ENCODE measurements at places on chromosomes 5 and 9.

DNA sequence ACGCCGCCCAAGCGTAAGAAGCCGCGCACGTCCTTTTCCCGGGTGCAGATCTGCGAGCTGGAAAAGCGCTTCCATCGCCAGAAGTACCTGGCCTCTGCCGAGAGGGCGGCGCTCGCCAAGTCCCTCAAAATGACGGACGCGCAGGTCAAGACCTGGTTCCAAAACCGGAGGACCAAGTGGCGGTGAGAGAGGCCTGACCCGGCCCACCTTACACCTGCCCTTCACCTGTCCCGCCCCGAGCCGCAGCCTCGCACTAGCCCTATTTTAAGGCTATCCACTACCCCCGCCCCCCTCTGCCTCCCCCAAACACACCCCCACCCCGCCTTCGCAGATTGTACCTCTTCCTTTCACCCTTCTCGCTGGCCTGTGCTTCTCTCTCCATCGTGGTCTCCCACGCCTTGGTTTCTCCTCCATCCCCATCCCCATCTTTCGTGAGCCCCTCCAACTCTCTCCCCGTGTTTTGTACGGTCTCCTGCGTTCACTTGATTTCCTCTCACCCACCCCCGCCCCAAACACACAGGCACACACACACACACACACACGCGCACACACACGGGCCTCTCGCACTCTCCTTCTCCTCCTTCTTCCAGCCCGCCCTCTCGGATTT is 1.3 kb downstream of the TLX3 start:
- H3K36me3 ChIP-seq, result no peaks in the 10 kb centered on the region
- H3K4me1 ChIP-seq, result peaks cover 54% of the 10 kb centered on the region
- DNase-seq, result no peak
- peaks cover 99% of the 10 kb centered on the region for H3K27me3 ChIP-seq

- H3K4me3 ChIP-seq, result no peak overlapping the region
- no peak overlapping the region for H3K27ac ChIP-seq
- DNase-seq, result no peak
- H3K27me3 ChIP-seq, result no peaks in the 10 kb centered on the region
- H3K36me3 ChIP-seq, result no peaks in the 10 kb centered on the region
These were observed 138.7 kb upstream of the EFNA5 start for GRCh38 chr5:107809201-107810034.

GRCh38 chr5:111963555-111963954 is 206.6 kb upstream of the NREP start:
- H3K27ac ChIP-seq, result no peak overlapping the region
- no peaks in the 10 kb centered on the region for H3K36me3 ChIP-seq
- DNase-seq, result no peak
- no peak overlapping the region for H3K4me3 ChIP-seq
- no peaks in the 10 kb centered on the region for H3K4me1 ChIP-seq

DNA sequence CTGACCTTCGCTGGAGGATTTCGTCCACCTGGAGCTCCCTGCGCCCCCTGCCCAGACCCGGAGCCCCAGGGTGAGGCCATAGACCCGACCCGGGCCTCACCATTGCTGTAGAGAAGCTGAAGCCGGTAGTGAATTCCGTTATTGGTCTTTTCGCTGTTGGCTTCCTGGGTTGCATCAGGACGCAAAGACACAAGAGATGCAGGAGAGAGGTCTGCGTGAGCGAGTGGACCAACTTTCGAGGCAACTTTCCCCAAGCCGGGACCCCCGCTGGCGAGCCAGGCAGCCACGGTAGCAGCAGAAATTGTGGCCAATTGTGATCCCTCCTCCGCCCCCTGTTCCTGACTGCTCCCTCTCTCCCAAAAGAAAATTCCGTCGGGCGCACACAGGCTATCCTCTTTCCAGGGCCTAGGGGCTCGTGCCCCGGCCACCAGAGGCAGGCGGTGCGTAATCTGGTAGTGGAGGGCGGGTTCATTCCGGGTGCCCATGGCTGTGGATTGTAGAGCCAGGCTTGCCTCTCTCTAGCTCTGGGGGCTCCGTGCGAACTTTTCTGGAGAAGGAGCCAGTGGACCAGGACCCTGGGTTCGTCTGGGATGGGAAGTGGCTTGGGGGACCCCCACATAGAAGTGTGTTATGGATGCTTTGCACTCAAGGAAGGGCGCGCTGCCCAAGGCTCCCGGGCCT is 3.3 kb downstream of the EBF1 start:
- no peaks in the 10 kb centered on the region for H3K36me3 ChIP-seq
- peak; percentile 12 for DNase-seq
- peaks cover 9% of the 10 kb centered on the region for H3K27me3 ChIP-seq
- peak overlapping the region; percentile 93 for H3K27ac ChIP-seq
- peaks cover 55% of the 10 kb centered on the region for H3K4me1 ChIP-seq
- H3K4me3 ChIP-seq, result peak overlapping the region; percentile 72

DNA sequence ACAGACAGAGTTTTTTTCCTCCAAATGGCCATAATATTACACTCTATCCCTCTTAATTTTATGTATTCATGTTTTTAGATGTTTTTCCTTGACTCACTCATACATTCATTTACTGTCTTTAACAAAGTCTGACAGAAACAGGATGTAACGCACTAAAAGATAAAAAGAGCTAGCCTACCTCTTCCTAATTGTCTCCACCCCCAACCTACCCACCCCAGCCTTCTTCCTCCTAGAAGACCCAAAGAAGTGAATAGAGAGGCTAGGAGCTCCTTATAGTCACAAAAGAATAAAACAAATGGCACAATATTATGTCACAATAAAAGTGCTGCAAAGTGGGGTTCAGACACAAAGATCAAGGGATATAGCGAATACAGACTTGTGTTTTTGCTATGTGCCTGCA is 719 bp downstream of the NOL8 start:
- H3K27ac ChIP-seq, result peak overlapping the region; percentile 90
- peaks cover 39% of the 10 kb centered on the region for H3K36me3 ChIP-seq
- no peak for DNase-seq
- no peaks in the 10 kb centered on the region for H3K27me3 ChIP-seq
- peak overlapping the region; percentile 86 for H3K4me3 ChIP-seq

DNA sequence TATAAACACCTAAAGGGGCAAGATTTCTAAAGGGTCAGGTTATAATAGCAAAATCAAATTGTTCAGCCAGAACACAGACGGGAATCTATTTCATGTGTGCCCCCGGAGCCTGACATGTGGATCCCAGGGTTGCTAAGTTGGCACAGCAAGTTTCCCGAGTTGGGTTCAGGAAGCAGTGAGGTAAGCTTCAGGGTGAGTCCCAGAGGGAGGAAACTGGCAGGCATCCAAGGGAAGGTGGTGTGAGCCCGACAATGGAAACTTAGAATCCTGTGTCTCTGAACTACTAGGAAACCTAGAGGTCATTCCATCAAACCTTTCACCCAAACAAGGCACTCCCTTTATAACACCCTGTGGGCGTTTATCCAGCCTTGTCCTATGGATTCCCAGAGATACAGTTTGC is 98.4 kb downstream of the ADRB2 start:
- peak; percentile 57 for DNase-seq
- no peak overlapping the region for H3K4me3 ChIP-seq
- no peak overlapping the region for H3K27ac ChIP-seq
- H3K27me3 ChIP-seq, result no peaks in the 10 kb centered on the region

GRCh38 chr9:119368179-119368578 is 1.1 kb downstream of the BRINP1 start:
- peaks cover 3% of the 10 kb centered on the region for H3K4me1 ChIP-seq
- H3K4me3 ChIP-seq, result no peak overlapping the region
- no peak for DNase-seq
- no peak overlapping the region for H3K27ac ChIP-seq
